ENCODE measurements at places on chromosomes 6 and 20.

DNA sequence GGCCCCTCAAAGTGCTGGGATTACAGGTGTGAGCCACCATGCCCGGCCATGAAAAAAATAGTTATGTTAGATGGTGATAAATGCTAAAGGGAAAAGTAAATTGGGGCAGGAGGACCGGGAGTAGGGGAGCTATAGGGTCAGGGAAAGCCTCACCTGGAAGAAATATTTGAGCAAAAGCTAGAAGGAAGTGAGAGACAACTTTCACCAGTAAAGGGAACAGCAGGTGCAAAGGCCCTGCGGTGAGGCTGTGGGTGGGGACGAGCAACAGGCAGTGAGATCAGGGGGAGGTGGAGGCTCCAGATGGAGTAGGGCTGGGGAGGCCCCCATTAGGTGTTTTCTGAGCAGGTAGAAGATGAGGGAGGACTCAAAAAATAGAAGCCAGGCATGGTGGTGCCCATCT is 16.0 kb downstream of the BCAS4 start:
- DNase-seq = no peak

GRCh38 chr6:147099974-147100373 is 104.2 kb upstream of the STXBP5 start:
- DNase-seq = peak; percentile 38

DNA sequence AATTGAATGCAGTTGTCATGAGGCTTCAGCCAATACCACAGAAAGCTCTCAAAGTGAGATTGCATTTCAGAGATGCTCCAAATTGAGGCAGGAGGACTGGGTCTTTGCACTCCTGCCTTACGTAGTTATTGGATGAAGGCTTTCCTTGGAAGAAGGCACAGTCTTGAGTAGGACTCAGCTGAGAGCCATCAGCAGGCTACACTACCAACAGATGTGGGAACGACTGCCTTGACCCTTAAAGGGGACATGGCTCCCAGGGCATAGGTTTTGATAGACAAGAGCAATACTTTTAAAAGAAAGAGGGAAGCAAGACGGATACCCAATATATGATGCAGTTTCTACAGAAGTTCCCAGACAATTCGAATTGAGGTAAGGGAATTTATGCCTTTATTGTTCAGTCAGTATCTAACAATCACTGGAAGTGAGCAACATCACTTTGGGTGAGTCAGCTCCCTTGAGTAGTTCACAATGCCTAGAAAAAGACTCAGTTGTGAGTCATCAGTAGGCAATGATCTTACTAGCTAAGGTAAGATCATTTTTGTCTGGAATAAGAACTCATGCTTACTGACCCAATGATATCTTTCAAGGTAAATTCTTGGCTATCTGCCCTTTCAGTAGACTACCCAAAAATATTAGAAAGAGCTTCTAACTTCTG is 390.8 kb downstream of the GJA1 start:
- no peak for DNase-seq

DNA sequence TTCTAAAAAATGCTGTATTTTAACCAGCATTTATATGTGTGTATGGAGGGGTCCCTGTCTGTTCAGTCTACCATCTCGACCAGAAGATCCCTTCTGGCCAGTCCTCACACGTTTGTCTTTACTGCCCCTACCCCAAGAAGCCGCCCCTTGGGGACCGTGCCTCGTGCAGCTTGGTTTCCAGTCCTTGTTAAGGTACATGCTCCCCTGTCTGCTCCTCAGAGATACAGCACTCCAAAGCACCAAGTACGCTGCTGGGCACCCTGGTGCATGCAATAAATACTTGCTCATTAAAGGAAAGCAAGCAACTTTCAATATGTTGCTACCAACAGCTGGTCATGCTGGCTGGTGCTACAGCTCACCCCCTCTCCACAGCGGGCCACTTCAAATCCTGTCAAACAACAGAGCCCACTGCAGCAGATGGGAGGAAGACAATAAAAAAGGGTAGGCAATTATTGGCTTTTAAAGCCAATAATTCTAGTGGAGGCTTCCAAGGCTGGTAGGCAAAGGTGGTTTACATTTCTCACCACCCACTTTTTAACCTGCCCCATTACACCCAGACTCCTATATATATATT is 61.6 kb downstream of the PSMG4 start:
- DNase-seq = no peak

DNA sequence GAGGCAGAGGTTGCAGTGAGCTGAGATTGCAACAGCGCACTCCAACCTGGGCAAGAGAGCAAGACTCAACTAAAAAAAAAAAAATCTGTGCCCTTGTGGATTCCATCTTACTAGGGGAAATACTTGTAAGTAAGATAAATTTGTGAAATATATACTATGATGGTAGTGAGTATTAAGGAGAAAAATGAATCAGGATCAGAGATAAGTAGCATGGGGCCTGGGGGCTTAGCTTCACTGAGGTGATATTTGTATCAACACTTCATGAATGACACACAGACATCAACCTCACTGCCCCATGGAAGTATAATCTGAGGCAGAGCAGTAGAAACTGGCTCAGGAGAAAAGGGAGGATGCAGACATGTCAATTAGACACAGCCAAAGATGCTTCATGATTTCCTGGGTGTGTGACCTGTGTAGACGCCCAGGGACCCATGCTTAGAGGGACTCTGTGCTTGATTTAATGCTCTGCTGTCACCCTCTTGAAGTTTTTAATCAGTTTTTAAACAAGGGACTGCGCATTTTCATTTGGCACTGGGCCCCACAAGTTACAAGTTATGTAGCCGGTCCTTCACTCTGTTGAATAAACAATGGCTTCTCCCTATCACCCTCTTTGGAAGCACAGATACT is 41.9 kb downstream of the PCNA start:
- no peak for DNase-seq

DNA sequence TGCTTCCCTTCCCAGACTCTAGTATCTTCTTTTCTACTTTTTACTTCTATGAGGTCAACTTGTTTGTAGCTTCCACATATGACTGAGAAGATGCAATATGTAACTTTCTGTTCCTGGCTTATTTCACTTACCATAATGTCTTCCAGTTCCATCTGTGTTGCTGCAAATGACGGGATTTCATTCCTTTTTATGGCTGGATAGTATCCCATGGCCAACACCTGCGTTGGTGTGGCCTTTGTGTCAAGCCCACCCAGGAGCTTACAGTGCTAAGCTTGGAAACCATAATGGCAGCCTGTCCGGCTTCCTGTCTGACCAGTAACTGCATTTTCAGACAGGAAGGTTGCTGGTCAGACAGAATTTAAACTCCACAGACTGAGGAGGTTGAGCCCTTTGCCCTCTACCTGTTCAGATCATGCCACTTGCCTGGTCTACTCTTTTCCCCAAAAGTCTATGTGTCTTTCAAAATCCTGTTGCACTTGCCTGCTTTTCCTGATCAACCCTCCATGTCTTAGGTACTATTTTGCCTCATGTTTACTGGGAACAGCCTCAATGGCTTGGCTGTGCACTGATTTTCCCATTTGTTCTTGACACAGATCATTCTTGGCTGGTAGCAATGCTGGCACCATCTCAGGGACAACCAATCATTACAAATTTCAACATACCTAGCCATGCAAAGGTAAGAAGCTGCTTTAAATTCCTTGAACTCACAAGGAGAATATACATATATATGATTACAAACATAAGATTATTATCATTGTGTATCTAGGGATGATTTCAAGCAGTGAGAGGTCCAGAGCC is 114.3 kb upstream of the PLEKHG1 start:
- DNase-seq = no peak

Measured in AG09319 (cell line).